ENCODE measurements at places on chromosomes 5 and 9. TPM values are rescaled to one million over a fixed set of nuclear protein-coding genes. Genes with fewer than 3 reads are reported as not detected.

DNA sequence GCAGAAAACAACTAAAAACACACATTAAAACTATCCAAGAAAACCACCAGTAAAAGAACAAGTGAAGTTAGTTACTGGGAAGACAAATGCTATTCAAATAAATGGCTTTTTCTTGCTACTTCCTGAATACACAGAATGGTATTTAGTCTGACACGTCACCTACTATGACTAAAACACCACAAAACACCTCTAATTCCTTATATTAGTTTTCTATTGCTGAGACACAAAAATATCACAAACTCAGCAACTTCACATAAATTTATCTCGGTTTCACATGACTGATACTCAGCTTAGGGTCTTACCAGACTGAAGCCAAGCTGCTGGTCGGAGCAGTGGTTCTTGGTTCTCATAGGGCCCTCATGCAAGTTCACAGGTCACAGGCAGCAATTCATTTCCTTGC is 5.4 kb downstream of the DMAC1 start:
- no peak overlapping the region for H3K27ac ChIP-seq
- DNase-seq = no peak
- H3K4me3 ChIP-seq = no peak overlapping the region
- no peaks in the 10 kb centered on the region for H3K27me3 ChIP-seq

DNA sequence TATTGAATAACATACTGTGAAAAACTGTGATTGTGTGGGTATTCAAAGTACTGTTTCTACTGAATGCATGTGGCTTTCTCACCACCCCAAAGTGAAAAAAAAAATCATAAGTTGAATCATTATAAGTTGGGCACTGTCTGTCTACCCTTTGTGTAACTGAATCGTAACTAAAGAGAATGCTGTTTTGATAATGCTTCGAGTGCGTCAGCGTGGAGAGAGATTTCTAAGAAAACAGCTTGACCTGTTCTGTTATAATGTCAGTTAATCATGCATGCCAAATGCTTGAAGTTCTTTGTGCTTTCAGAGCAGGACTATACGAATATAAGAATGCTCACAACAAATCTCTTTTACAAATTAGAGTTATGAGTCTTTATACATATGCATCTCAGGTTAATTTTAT is 148.8 kb upstream of the SGCD start:
- no peak overlapping the region for H3K4me3 ChIP-seq
- H3K4me1 ChIP-seq = no peaks in the 10 kb centered on the region
- H3K36me3 ChIP-seq = no peaks in the 10 kb centered on the region
- no peak for DNase-seq
- no peak overlapping the region for H3K27ac ChIP-seq

- no peak overlapping the region for H3K4me3 ChIP-seq
- no peak for DNase-seq
- H3K36me3 ChIP-seq = no peaks in the 10 kb centered on the region
- no peaks in the 10 kb centered on the region for H3K27me3 ChIP-seq
- no peak overlapping the region for H3K27ac ChIP-seq
These were observed 51.3 kb downstream of the SNX24 start for GRCh38 chr5:122896598-122897282.

Gene SPAAR
- total RNA-seq = 11.9 TPM

GRCh38 chr5:154483654-154484392 is 5.8 kb upstream of the HAND1 start:
- no peak overlapping the region for H3K27ac ChIP-seq
- H3K4me1 ChIP-seq = peaks cover 17% of the 10 kb centered on the region
- H3K27me3 ChIP-seq = peaks cover 100% of the 10 kb centered on the region
- H3K4me3 ChIP-seq = no peak overlapping the region
- DNase-seq = no peak
- no peaks in the 10 kb centered on the region for H3K36me3 ChIP-seq

Gene ROR2
- total RNA-seq = 3.8 TPM
